ENCODE measurements at places on chromosomes 11 and 22. TPM values are rescaled to one million over a fixed set of nuclear protein-coding genes. Genes with fewer than 3 reads are reported as not detected.

The OR4C11 gene
- not detected for polyA plus RNA-seq

The TUB gene
- polyA plus RNA-seq: 1.8 TPM

The TCN1 gene
- polyA plus RNA-seq: not detected

The NPTXR gene
- polyA plus RNA-seq: 2.9 TPM

The CDPF1 gene
- 7.9 TPM for polyA plus RNA-seq

The PDGFB gene
- 1.4 TPM for polyA plus RNA-seq

The FXYD2 gene
- 3.6 TPM for polyA plus RNA-seq

The SHISA8 gene
- 0.12 TPM for polyA plus RNA-seq

The RTN4RL2 gene
- polyA plus RNA-seq: 0.63 TPM

The IGLL1 gene
- not detected for polyA plus RNA-seq

The OR5AK2 gene
- not detected for polyA plus RNA-seq

The GGTLC3 gene
- not detected for polyA plus RNA-seq

The DUSP8 gene
- polyA plus RNA-seq: 7.0 TPM

The RFPL3 gene
- polyA plus RNA-seq: not detected

The HBG2 gene
- not detected for polyA plus RNA-seq

The DMC1 gene
- polyA plus RNA-seq: 18.0 TPM

The ACTN3 gene
- polyA plus RNA-seq: not detected

The OR51B2 gene
- not detected for polyA plus RNA-seq

The MS4A6E gene
- 0.23 TPM for polyA plus RNA-seq

The LARGE1 gene
- polyA plus RNA-seq: 7.2 TPM

The ATG16L2 gene
- polyA plus RNA-seq: 9.6 TPM

The OTOG gene
- polyA plus RNA-seq: not detected

The KCNK7 gene
- 1.4 TPM for polyA plus RNA-seq

The BCO2 gene
- not detected for polyA plus RNA-seq

The MFRP gene
- not detected for polyA plus RNA-seq

The XKR3 gene
- not detected for polyA plus RNA-seq

The ANO1 gene
- 0.60 TPM for polyA plus RNA-seq

The PNPLA3 gene
- not detected for polyA plus RNA-seq

The CHRM1 gene
- 0.60 TPM for polyA plus RNA-seq

The C11orf58 gene
- 117 TPM for polyA plus RNA-seq

The TST gene
- 390 TPM for polyA plus RNA-seq

The MOGAT2 gene
- 98.5 TPM for polyA plus RNA-seq

The FGF19 gene
- not detected for polyA plus RNA-seq

The MMP11 gene
- not detected for polyA plus RNA-seq

The FAM227A gene
- polyA plus RNA-seq: 0.23 TPM

The OR52E8 gene
- polyA plus RNA-seq: not detected

The CARD18 gene
- polyA plus RNA-seq: not detected

The GRAP2 gene
- 3.6 TPM for polyA plus RNA-seq

Data from sigmoid colon (tissue), 7 donors.